ENCODE measurements at places on chromosomes 16 and 17.

DNA sequence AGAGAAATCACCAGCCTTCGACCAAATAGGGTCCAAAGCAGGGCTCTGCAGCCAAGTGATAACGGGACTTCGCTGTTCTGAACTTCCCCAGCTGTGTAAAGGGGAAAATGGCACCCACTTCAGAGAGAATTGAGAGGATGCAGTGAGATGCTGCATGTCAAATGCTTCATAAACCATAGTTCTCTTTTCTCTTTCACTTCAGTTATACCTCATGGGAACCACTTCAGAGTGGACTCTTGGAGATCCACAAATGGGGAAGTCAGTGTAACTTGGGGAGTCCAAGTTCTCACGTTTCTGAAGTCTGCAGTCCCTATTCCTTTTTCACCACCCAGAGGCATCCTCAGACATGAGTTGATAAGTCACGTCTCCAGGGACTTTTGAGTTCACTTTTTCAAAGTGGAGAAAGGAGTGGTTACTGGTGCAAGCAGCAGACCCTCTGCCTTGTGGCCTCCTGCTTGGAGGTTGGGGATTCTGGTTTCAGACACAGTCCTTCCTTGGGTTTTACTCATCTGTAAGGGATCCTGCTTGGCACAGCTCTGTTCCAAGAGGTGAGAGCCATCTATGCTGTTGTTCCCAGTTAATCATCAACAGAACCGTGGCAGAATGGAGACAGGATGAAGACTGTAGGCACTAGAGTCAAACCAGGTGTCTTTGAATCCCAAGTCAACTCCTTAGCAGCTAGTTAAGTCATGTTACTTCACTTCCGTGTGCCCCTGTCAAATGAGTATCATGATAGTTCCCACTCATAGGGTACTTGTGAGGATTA lies 123.4 kb upstream of the NOL11 start:
- no peak for DNase-seq

DNA sequence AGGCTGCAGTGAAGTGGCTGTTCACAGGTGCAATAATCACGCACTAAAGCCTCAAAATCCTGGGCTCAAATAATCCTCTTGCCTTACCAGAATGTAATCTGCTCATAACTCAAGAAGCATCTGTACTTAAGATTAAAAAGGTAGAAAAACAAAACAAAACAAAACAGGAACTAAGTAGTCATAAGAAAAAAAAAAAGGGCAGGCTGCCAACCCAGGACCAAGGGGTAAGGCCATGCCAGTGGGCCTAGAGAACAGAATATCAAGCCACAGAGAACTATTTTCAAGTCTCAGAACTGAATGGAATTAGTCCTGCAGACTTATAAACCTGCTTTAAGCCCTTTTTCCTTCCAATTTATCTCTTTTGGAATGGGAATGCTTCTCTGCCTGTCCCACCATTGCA lies 64.8 kb upstream of the TBC1D3K start:
- no peak for DNase-seq

GRCh38 chr16:76574651-76575050 lies 297.4 kb downstream of the CNTNAP4 start:
- no peak for DNase-seq

DNA sequence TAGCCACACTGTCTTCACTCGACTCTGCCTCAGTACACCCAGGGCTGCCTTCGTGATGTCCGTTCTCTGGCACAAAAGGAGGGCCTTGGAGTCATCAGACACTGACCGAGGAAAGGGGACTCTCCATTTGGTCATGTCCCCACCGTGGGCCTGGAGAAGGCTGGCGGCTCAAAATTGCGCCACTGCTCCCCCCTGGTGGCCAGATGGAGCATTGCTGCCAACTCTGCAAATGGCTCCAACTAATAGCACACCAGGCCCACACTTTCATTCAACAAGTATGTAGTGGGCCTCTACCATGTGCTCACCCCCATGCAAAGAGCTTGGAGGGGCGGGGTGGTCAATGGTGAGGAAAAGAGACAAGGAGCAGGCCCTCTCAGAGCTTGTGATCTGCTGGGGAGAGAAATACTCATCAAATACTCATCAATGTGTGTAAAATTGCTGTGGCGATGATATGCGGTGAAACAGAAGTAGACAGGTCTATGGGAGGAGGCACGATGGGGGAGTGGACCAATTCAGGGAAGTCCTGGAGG lies 5.2 kb upstream of the GRIN2C start:
- peak; percentile 69 for DNase-seq

DNA sequence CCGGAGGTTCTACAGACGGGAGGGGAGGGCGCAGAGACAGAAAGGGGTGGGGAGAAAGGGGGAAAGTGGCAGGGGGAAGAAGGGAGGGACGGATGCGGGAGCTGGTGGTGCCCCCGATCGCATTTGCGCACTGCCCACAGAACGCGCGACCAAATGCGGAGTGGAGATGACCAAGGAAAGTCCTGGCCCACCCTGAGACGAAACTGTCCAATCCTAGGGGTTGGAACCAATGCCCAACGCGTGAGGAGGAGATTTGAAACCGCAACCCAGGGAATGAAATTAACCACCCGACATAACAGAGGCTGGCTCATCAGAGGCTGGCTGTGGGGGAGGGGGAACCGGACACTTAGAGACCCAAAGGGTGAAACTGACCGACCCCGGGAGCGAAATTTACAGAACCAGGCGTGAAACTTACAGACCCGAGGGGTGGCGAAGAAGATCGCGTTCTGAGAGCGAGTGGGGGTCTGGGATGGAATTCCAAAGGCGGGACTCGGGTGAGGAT lies 1.4 kb downstream of the HES7 start:
- DNase-seq = no peak

- no peak for DNase-seq
Measured at GRCh38 chr17:12398441-12399051, 267.1 kb upstream of the MYOCD start.

- no peak for DNase-seq
Measured at GRCh38 chr16:1509307-1510221, 16.4 kb downstream of the TELO2 start.

DNA sequence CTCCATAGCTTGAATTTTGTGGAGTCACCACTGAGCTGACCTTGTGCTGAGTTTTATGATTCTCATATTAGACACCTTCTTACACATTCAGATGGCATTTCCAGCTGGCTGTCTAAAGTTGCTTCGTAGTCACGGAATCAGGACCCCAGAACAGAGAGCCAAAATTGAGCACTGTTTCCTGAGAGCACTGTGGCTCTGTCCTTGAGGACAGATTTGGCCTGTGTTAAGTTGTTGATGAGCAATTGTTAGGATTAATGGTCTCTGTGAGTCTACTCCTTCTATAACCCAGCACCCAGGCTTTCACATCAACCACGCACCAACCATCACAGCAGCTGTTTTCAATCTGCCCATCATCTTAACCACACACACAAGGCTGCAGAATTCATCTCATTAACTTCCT lies 277.5 kb upstream of the HSBP1 start:
- no peak for DNase-seq

GRCh38 chr16:14487579-14487978 lies 142.5 kb downstream of the PARN start:
- no peak for DNase-seq

- DNase-seq = no peak
Measured at GRCh38 chr16:72945611-72946010, 102.3 kb downstream of the ZFHX3 start.

- no peak for DNase-seq
Measured at GRCh38 chr17:31935512-31935911, 1.3 kb upstream of the SUZ12 start.

DNA sequence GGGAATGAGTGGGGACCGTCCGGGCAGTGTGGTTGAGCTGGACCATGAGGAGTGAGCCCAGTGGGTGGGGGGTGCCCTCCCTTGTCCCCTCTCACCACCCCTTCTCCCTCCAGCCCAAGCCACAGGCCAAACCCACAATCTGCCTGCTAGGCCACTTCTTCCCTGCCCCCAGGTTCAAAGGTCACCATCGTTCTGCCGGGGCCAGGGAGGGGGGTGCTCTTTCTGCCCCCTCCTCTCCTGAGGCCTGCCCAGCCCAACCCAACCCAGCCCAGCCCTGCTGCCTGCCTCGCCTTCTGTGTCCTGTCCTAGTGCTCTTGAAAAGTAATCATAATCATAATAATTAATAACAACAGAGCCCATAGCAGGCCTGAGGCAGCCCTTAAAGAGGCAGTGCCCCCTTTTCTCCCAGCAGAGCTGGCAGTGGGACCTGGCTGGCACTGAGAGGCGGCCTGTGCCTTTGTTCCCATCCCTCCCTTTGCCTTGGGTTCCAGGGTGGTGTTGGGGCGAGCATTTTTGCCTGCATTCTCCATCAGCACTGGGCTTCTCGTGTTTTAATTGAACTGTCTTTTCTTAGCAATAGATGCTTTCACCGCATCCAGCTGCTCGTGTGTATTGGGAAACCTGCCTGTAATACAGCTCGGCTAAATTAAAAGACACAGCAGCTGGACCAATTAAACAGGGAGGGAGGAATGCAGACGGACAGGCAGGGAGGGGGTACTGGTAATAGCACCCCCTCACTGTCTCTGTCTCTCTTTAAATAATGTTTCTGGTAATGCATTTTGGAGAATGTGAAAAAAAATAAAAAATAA lies 46.8 kb downstream of the SREBF1 start:
- DNase-seq = no peak

All from SHP77 (cell line).